Hematopoietic multipotent progenitor cell treated with erythropoietin and hydrocortisone succinate and interleukin-3 and kit ligand, for 8 days (in vitro differentiated cells): ENCODE measurements at places on chromosomes 11 and 22.

DNA sequence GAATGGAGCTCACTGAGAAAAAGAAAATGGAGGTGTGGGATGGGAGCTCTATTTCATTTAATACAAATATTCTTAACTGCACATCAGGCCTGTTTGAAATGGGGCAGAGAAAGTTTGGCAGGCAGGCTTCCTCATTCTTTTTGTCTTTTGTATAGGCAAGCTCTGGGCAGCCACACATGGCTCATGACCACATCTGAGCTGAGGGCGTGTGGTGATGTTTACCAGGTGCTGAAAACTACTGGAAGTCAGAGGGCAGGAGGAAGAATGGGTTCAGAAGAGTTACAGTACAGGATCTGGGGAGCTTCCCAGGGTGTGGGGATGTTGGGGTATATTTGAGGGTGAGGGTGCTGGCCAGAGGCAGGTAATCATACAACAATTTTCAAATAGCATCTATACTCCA lies 66.3 kb upstream of the NAV2 start:
- no peak for DNase-seq

- no peak for DNase-seq
These were observed 2190.5 kb upstream of the RAG2 start for GRCh38 chr11:38788561-38788960.

- DNase-seq, result no peak
These were observed 38.4 kb downstream of the MOB2 start for GRCh38 chr11:1447845-1448825.

DNA sequence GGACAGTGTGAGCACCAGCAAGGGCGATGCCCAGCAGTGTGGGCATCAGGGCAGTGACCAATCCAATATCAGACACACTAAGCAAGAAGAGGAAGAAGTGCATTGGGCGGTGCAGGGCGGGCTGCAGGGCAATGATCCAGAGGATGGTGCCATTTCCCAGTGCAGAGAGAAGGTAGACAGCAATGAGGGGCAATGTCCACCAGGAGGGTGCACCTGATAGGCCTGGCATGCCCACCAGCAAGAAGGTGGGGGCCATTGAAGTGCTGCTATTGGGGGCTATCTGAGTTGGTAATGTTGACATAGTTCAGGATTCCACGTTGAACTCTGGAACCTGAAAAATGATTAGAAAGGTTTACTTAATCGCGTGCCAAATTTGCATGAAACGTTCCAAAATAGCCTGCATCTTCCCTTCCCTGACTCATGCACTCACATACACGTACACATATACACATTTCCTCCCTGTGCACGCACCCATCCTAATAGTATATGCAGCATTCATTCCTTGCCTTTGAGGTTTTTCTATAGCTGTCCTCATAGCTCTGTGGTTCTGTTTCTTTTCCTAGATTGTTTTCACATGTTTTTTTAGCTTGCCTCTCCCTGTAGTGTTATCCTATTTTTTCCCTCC lies at the start of gene OR51S1:
Gene OR51S1 (minus strand): TSS at position 301 of the 625 bp plus-strand sequence. CDS start 0 bp downstream, at position 301.
- no peak for DNase-seq
